AG09309 (cell line): ENCODE measurements at places on chromosomes 1 and 21.

GRCh38 chr1:82384776-82385175 is 584.0 kb downstream of the ADGRL2 start:
- no peak for DNase-seq

GRCh38 chr1:980602-981395 is 1.1 kb downstream of the PERM1 start:
- no peak for DNase-seq

DNA sequence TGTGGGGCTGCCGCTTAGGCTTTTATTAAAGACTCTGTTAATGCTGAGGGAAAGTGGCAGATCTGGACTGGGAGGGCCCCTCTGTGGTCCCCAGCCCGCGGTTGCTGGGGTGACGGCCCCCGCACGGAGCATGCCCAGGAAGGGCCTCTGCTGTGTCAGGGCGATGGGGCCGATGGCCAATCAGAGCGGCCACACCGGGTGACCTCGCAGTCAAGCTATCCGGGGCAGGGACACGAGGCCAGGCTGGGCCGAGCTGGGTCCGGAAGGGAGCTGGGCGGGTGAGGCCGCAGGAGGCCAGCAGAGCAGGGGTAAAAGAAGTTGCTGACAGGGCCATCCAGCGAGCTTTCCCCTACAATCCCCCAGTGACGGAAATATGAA is 145.1 kb downstream of the CASZ1 start:
- DNase-seq: no peak

DNA sequence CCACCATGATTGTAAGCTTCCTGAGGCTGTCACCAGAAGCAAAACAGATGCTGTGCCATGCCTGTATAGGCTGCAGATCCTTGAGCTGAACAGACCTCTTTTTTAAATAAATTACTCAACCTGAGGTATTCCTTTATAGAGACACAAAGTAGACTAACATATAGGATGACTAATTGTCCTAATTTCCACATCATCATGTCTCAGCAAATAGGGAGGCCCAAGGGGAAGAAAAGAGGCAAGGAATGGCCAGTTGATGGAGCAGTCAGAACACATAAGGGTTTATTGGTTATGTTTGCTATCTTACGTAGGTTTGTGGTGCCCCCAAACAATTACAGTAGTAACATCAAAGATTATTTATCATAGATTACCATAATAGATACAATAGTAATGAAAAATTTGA is 126.2 kb downstream of the RASAL2 start:
- no peak for DNase-seq

DNA sequence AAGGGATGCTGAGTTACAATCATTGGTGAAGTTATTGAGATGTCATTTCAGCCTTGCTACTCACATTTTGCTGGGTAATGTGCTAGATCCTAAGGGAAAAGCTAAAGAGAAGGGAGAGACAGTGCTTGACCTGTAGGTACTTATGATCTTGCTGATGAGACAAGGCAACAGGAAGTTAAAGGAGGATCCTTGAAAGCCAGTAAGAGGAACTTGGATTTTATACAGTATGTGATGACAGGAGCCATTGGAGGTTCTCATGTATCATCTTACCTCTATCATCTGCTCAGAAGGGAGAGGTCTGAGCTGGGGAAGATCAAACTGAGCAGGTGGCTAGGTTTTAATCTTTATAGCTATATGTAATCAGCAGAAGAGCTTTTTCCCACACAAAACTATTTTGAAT is 6.3 kb downstream of the APOBEC4 start:
- no peak for DNase-seq

GRCh38 chr1:32179443-32180185 is at the start of gene TXLNA:
Gene TXLNA (plus strand): TSS chr1:32179675. CDS start chr1:32180346, 671 bp downstream.
- DNase-seq: no peak

- DNase-seq: no peak
Observed at GRCh38 chr1:207669528-207670009, 24.6 kb downstream of the CR1L start.

- DNase-seq: no peak
Observed at GRCh38 chr1:164648636-164649035, 89.7 kb downstream of the PBX1 start.

DNA sequence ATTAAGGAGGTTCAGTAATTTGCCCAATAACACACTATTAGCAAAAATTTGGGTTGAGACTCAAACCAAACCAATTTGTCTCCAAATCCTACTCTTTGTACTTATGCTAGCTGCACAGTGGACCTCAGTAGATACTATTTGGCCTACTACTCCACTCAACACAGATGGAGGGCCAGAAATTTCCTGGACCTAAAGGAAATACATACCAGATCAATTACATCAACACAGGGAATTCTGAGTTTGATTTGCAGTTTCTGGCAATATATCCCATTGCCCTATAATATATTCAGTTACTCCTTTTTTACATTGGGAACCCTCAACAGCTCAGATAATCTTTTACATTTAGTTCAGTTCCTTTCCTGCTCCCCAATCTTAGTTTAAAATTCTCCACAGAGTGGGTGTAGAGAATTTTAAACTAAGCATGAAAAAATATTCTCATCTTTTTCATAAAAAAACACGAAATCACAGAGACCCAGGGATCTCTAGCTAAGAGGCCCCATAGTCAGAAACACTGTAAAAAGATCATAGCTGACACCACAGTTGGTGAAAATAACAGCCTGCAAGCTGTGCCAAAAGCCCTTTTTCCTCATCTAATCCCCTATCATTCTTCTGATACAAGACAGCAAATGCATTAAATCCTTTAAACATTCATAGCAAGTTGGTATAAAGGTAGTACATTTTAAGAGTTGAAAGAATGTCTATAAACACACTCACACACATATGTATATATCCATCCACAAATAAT is 317.7 kb upstream of the ESRRG start:
- DNase-seq: no peak

GRCh38 chr21:45590246-45590725 is 48.0 kb upstream of the SLC19A1 start:
- DNase-seq: no peak

DNA sequence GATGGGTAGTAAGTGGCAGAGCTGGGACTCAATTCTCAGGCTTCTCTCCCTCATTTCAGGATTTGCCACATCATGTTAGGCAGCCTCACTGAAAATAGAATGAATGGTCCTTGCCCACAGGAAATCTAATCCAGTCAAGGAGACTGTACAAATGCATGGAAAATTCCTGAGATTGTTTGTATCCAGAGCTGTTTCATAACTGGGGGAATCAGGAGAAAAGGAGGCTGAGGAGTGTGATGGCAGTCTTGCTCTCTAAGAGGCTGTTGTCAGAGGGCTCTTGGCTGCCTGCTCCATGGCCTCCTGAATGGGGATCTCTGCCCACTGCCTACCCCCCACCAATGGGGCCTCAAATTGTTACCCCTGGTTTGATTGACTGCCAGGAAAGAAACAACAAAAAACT is 141.9 kb upstream of the TNR start:
- peak; percentile 10 for DNase-seq

DNA sequence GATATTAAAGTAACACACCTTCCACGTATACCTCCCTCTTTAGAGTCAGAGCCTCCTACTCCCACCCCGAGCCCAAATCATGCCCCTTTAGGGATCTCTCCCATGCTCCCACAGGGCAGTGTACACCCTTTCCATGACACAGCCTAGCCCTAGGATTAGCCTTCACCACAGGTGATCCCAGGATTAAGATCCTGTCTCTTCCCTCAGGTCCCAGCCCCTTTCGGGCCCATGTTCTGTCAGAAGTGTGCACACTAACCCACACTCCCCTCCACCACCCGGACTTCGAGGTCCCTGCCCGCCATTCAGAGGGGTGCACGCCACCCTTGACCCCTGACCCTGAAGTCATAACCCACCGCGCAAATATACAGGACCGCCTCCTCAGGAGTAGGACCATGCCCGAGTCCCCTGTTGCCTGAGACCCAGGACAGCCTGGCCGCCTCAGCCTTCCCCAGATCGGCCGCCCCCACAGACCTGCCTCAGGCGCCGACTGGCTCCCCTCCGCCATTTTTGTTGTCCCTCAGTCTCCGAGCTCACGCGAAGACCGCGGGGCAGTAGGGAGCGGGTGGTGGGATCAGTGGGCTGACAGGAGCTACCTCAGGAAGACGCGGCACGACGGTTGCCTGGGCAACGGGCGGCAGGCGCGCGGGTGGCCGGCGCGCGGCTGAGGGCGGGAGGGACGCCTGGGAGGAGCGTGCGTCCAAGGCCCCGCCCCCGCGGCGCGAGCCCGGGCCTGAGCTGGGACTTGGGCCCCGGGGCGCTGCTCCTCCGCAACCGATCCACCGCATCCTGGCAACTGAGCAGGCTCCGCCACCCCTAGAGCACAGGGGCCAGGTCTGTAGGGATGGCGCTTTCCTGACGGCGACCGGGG is at the start of gene AGBL4:
Gene AGBL4, minus strand, starts transcription at position 663 of the 868 bp plus-strand sequence.
- DNase-seq: no peak

- DNase-seq: no peak
Observed at GRCh38 chr1:216726435-216726834, 3.2 kb upstream of the ESRRG start.

GRCh38 chr1:167618366-167618765 is 11.7 kb upstream of the RCSD1 start:
- no peak for DNase-seq

DNA sequence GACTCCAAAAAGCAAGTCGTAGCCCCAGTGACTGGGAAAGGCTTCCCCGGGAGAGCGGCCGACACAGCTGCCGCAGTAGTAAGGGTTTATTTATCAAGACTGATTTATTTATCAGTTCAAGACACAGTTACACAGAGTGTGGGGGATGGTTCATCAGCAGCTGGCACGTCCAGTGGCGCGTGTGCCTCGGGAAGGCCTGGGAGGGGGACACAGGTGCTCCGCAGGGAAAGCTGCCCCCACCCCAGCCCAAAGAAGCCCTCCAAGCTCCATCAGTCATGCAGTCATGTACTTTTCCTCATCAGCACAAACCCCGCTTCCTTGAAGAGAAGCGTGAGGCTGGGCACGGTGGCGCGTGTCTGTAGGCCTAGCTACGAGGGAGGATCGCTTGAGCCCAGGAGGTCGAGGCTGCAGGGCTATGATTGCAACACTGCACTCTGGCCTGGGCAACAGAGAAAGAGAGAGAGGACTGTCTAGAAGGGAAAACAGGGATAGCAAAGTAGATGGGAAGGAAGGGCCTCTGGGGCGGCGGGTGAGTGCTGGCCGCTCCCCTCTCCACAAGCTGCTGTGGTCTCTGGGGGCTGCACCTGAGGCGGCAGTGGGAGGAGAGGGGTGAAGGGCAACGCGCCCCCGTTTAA is 53.2 kb downstream of the PRKCZ start:
- no peak for DNase-seq

- DNase-seq: no peak
Observed at GRCh38 chr1:224411766-224412165, 22.8 kb downstream of the WDR26 start.

GRCh38 chr1:223683586-223684487 is 18.3 kb upstream of the CAPN8 start:
- no peak for DNase-seq
